Dorsolateral prefrontal cortex (tissue), 122 donors: ENCODE measurements at places on chromosomes 1 and 21.

- DNase-seq: no peak
Observed at GRCh38 chr1:203914292-203914691, 52.9 kb downstream of the SNRPE start.

DNA sequence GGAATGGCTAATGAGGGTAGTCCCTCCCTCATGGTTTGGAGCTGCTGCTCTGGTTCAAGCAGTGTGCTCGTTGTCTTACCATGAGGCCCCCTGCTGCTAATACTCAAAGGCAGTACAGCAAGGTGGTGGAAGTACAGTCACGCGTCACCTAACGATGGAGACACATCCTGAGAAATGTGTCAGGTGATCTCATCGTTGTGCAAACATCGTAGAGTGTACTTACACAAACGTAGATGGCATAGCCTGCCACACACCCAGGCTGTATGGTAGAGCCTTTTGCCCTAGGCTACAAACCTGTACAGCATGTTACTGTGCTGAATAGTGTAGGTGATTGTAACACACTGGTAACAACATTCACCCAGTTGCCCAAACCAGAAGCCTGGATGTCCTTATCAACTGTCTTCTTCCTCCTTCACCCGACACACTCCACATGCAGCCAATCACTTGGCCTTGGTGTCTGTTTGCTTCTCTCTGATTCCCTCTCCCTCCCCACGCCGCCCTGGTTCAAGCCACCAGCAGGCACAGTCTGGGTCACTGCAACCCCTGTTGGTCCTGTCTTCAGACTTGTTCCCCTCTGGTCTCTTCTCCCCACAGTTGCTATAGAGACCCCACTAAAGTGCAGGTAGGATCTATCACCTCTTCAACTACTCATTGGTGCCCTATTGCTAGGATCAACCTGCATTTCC lies 6.0 kb upstream of the KCNA2 start:
- no peak for DNase-seq

- no peak for DNase-seq
Observed at GRCh38 chr1:94646786-94647555, 105.4 kb upstream of the F3 start.

GRCh38 chr1:203669739-203670138 lies 43.1 kb downstream of the ATP2B4 start:
- DNase-seq: peak; percentile 86

GRCh38 chr1:60113028-60113427 lies 39.5 kb upstream of the C1orf87 start:
- no peak for DNase-seq

DNA sequence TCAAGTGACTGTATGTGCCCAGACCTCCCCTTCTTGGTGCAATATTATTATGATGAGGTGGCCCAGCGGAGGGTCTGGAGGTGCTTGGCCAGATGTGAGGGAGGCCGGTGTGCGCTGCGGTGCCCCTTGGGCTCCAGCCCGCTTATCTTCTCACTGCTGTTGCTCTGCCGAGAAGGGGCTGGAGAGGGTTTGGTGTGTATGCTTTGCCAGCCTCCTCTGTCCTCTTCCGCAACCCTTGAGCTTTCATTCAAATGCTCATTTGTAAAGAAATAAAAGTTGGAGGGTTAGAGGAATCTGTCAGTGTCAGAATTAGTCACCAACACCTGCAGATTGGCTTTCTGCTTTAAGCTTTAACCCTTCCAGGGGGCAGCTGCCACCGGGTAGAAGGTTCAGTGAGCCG lies 19.7 kb downstream of the RNF220 start:
- DNase-seq: no peak

GRCh38 chr1:20883766-20884165 lies 96.7 kb upstream of the HP1BP3 start:
- no peak for DNase-seq

GRCh38 chr1:88701275-88701674 lies 17.2 kb downstream of the PKN2 start:
- no peak for DNase-seq

DNA sequence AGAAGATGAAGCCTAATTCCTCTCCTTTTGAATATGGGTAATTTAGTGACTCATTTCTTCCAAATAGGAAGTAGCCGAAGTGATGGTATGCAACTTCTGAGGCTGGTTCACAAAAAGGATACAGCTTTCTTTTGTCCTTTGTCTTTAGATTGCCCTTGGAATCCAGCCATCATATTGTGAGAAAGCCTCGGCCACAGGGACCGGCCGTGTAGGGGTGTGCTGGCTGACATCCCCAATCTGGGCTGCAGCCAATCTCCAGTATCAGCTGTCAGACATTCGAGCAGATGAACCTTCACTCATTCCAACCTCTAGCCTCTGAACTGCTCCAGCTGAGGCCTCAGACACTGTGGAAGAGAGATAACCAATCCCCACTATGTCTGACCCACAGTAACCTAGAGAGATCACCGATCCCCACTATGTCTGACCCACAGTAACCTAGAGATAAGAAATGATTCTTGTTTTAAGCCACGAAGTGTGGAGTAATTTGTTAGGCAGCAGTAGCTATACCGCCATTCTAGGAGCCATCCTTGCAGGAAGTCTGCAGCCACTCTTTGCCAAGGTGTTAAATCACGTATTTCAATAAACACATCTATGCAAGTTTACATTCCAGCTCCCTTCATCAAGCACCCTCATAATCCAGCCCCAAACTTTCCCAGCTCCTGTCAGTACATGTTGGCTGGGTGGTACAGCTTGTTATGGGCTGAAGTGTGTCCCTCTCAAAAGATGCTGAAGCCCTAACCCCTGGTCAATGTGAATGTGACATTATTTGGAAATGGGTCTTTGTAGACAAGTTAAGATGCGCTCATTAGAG lies 2.9 kb upstream of the DIP2A start:
- no peak for DNase-seq

DNA sequence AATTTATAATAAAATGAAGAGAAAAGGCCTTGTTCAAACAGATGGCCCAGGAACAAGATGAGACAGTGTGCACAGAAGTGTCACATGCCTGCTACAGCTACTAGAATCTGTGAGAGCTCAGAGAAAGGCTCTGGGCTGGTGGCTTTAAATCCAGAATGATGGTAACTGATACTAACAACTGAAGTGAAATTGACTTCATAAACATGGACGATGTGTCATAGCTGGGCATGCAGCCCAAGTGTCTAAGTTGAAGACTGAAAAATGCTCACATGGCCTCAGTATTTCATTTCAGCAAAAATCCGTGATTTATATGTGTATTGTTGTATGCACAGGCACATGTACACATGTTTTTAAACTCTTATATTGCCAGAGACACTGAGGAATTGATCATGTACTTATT lies 208.3 kb upstream of the RUNX1 start:
- no peak for DNase-seq

GRCh38 chr1:192793983-192794767 lies 14.7 kb upstream of the RGS2 start:
- DNase-seq: no peak

- DNase-seq: no peak
Observed at GRCh38 chr1:96259399-96259798, 462.2 kb upstream of the PTBP2 start.

DNA sequence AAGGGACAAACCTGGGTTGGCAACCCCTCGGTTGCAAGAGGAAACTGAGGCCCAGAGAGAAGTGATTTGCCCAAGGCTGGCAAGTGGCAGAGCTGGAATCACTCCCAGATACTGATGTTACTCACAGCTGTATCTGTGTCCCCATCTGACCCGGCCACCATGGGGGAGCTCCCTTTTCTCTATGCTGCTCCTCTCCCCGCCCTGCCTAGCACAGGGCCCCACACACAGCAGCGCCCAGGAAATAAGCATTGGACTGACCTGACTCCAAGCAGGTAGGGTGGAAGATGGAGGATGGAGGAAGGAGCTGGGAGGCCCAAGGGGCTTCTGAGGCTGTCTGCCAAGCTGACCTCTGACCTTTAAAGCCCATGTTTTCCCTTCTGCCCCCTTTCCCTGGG lies 3.0 kb upstream of the FBLIM1 start:
- no peak for DNase-seq

GRCh38 chr1:221514806-221515205 lies 227.1 kb downstream of the DUSP10 start:
- no peak for DNase-seq

- DNase-seq: no peak
Observed at GRCh38 chr1:156642265-156643048, 540 bp downstream of the BCAN start.

DNA sequence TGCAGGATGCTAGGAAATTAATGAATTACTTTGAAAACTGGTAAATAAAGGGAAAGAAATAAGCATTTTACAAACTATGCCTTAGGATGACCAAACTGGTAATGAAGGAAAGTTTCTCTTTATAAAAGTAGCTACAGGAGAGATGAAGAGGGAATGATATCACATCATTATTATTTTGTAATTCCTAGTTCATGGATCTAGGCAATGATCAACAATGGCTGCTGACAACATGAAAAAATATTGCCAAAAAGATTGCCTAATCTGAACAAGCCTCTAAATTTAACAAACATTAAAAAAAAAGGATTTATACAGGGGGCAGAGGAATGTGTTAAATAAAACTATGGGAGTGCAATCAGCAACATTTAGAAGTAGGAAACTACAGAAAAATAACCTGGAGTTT lies 38.9 kb downstream of the NOS1AP start:
- no peak for DNase-seq

DNA sequence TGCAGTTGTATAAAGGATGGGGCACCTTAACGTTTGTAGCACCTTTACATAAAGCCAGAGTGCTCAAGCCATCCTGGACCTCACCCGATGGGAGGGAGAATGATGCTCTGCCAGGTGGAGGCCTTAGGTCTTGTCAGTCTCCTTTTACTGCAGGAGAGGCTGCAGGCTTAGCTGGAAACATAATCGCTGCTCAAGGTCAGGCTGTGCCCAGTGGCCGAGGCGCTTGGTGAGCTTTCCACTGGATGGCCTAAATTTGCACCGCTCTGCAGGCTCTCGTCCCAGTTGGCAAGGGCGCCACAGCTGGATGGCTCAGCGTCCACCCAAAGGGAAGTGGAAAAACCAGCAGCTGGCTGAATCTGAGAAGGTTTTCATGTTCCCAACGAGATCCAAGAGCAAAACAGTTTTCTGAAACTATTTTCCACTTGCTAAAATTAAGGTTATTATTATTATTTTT lies 438.9 kb downstream of the CAMTA1 start:
- no peak for DNase-seq

- DNase-seq: no peak
Observed at GRCh38 chr1:67977756-67978155, 72.7 kb downstream of the DIRAS3 start.

DNA sequence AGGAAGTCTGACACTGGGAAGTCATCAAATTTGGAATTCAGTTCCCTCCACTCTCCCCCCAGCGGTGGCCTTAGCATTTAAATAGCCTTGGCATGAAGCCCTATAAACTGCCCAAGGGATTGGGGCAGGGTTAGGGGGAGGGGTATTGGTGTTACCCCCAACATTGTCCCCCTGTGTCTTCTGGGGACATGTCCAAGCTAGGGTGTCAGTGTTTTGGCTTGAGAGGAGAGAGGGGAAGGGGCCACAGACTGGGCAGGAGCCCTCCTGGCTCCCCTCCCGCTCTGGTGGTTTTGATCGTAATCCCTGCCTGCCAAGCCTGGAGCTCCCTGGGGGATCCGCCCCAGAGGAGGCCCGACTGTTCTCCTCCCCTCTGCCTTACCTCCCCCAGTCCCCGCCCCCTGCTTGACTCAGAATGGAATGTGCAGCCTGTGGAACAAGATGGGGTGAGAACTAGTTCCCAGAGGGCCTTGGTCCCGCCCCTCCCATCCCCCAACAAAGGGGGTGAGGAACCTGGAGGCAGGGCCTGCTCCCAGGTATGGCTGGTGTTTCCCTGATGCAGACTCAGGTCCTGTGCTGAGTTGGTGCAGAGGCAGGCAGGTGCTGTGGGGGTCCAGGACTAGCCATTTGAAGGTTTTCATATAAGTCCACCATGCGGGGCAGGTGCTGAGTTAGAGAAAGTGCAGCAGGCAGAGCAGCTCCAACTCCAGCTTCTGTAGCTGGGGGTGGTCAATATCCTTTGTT lies 7.4 kb downstream of the SOX13 start:
- no peak for DNase-seq

- no peak for DNase-seq
Observed at GRCh38 chr1:53734650-53735211, 4.2 kb downstream of the GLIS1 start.

GRCh38 chr1:91806769-91807700 lies 78.9 kb downstream of the TGFBR3 start:
- DNase-seq: no peak

DNA sequence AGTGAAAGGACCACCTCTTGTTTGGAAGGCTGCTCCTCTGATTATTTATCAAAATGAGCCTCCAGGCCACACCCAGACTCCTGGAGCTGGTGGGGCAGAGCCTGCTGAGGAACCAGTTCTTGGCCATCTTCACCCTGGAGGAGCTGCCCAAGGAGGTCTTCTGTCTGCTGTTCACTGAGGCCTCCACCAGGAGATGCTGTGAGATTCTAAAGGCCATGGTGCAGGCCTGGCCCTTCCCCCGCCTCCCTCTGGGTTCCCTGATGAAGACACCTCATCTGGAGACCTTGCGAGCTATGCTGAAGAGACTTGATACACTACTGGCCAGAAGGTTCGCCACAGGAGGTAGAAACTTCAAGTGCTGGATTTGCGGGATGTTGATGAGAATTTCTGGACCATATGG lies 61.7 kb upstream of the GJA8 start:
- DNase-seq: no peak

DNA sequence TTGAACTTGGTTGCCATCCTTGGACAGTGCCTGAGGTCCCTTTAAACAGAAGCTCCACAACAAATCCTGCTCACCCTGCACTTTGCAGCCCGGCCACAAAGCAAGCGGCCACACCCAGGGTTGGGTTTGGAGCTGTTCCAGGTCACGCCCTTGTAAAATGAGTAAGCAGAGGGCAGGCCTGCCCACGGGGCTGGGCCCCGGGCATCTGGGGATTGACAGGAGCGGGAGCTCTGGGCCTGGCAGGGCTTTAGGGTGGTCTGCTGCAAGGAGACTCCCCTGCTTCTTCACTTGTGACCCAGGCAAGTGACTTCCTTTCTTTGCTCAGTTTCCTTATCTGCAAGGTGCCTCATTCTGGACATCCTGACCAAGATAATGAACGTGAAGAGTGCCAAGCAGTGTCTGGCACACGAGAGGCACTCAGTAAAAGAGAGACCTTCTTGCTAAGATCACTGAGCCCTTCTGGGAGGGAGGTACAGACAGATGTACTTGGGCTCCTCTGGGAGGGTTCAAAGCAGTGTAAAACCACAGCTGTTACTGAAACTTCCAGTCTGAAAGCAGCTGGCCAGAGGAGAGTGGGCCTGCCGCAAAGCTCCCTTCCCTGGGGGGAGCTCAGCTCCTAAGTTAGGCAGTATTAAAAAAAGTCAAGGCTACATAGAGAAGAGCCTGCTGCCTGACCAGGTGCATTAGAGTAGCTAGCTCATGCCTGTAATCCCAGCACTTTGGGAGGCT lies 2.6 kb downstream of the E2F2 start:
- no peak for DNase-seq

GRCh38 chr1:237763751-237764150 lies 127.0 kb downstream of the ZP4 start:
- DNase-seq: no peak
